ENCODE measurements at places on chromosomes 5 and 9.

DNA sequence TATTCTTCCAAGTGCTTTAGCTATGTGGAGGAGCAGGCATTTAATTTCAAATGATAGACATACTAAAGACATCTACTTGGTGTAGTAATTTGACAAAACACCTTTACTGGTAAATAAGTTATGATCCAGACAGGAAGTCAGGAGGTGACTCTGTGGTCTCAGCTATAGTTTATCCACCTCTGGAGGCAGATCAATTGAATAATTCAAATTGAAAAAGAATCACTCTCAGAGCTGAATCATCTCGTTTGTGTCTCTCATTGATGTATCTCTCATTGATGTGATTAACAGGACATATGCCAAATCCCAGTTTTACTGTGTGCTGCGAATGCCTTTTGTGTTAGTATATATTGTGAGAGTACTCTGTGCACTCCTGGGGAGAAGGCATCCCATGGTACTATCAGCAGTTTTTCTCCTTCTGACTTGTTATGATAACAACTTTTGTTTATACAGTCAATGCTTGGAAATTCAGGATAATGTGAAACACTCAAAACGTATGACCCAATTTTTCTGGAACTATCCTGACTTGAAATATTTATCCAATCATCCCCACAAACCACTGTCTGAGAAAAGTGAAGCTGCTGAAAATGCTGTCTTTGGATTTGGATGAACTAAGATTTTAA lies 48.5 kb upstream of the DAB2 start:
- no peak for DNase-seq

DNA sequence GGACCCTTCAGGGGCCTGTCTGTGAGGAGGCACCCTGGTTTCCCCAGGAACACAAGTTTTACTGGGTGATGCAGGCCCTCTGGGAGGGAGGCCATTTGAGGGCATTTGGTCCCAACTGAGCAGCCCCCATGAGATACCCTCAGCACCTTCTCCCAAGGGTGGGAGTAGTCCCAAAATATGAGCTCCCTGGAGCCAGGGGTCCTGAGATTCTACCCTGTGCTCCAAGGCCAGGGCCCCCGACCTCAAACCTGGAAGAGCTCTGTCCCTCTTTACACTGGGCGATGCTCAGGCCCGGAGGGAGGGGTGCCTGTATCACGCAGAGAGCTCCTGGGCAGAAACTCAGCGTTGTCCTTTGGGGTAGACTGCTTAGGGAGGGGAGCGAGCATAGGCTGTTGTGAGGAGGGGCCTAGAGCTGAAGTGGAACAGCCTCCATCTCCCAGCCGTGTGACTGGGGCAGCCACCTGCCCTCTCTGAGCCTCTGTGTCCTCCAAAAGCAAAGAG lies 64.0 kb upstream of the SYNPO start:
- no peak for DNase-seq

GRCh38 chr9:134049772-134050588 lies 17.8 kb downstream of the BRD3 start:
- DNase-seq: no peak

DNA sequence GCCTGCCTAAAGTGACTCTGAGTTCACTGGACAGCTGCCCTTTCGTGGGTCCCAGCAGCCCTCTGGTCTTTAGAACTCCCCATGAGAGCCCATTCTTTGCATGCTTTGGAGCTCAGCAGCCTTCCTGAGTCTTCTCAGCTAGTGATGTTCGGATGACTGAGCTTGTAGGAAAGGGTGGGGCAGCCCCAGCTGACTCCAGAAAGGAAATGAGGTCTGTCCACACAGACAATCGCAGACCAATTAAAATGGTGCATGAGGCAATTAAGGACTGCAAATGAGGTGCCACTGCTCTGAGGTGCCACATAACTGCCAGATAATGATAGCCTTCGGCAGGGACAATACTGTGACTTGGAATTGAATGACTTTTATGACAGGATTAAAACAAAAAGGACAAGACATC lies 25.4 kb upstream of the TOMM5 start:
- no peak for DNase-seq

GRCh38 chr5:69468631-69469030 lies 24.0 kb upstream of the OCLN start:
- no peak for DNase-seq

DNA sequence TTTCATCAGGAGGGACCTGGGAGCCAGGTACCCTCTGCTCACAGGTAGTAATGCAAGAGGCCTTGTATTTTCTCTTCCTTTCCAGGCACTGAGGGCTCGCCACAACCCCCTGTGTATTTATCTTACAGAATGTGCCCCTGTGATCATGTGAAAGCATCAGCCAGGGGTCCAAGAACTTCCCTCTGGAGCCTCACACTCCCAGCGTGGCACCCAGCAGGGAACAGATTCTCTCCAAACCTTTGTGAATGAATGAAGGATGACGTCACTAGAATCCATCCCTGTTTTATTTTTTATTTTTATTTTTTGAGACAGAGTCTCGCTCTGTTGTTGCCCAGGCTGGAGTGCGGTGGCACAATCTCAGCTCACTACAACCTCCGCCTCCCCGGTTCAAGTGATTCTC lies 107.3 kb upstream of the IER5L start:
- no peak for DNase-seq

- no peak for DNase-seq
Measured at GRCh38 chr5:115501464-115502210, 42.9 kb downstream of the FEM1C start.

- no peak for DNase-seq
Measured at GRCh38 chr5:160477266-160477970, 55.8 kb downstream of the PTTG1 start.

DNA sequence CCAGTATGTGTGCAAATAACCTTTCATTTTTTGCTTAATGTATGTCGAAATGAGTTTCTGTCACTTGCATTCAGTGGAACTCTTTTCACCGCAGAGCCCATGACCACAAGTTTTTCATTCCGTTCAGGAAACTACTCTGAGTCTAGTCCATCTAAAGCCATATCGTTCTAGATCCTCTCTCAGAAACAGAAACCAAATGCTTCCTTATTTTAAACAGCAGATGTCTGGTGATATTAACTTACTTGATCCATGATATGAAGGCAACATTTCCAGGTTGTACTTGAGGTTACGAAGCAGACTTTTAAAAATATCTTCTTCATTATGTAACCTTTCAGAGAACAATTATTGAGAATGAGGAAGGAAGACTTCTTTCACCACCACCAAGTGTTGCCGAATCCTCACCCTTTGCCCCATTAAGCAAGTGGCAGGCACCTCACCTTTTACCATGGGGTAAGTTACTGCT lies 72.4 kb upstream of the GNAQ start:
- peak; percentile 5 for DNase-seq

GRCh38 chr9:12230708-12231107 lies 462.5 kb upstream of the TYRP1 start:
- peak; percentile 4 for DNase-seq

DNA sequence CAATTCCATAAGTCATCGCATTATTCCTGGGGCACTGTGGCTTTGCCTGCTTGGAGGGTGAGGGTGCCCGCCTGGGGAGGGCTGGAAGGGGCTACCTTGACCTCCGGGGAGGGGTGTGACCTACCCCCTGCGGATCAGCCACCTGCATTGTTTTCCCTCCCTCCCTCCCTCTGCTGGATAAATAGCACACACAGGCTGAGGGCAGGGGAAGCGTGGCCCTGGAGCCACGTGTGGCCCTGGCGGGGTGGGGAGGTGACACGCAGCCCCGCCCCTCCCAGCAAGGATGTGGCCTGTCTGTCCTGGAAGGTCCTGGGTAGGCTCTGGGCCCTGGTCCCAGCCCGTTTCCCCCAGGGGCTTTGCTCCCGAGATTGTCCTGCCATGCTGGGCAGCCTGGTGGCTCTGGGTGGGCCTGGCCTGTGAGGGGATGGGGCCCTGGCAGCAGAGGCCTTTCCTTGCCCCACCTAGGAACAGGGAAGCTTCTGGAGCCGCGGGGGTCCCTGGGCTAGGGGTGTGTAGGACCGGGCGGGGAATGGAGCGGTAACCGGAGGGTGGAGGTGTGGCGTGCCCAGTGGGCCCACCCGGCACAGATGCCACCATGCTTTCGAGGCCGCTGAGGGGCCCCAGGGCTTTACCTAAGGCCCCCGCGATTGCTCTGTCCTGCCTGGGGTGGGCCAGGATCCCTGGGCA lies 33.4 kb downstream of the RXRA start:
- DNase-seq: no peak

- DNase-seq: peak; percentile 22
Measured at GRCh38 chr5:76710991-76711390, 4.9 kb upstream of the F2R start.

GRCh38 chr5:35736280-35736679 lies 118.6 kb downstream of the SPEF2 start:
- DNase-seq: no peak

- no peak for DNase-seq
Measured at GRCh38 chr9:11038366-11038765, 425.6 kb upstream of the PTPRD start.

DNA sequence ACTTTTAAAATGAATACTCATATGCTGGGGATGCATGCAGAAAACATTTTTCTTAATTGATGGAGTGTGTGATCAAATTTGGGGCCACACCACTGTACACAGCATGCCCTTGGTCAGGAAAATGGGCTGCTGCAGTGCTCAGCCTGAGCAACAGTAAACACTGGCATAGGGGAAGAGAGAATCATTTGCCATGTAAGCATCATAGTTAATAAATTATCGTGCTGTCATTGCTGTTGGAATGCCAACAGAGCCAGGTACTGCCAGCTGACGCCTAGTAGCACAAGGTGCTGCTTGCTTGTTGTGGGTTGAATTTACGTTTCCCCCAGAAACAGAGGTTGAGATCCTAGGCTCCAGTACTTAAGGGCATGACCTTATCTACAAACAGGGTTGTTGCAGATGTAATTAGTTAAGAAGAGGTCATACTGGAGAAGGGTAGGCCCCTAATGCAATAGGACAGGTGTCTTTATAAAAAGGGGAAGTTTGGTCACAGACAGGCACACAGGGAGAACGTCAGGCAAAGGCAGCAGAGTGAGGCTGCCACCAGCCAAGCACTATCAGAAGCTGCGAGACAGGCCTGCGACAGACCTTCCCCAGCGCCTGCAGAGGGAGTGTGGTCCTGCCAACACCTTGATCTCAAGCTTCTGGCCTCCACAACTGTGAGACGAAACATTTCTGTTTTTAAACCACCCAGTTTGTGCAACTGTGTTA lies 25.3 kb downstream of the DAP start:
- peak; percentile 38 for DNase-seq
